ENCODE measurements at places on chromosomes 7 and 10.

DNA sequence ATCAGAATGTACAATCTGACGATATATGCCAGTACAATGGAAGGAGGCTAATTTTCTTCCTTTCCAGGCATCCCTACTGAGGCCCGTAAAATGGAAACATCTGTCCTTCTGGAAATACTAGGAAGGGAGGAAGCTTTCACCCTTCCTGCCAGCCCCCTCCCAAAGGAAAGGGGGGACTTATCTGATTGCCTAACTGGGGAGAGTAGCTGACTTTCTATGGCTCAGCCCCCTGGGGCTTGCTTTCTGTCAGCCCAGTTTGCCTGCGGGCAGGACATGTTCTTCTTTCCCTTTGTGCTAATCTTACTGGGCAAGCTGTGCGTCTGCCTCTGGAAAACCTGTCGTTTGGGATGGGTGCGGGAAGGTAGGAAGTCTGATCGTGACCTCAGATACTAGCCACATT lies 508.9 kb downstream of the SUGCT start:
- no peak overlapping the region for H3K27ac ChIP-seq
- H3K4me3 ChIP-seq, result no peak overlapping the region
- H3K4me1 ChIP-seq, result peaks cover 35% of the 10 kb centered on the region

DNA sequence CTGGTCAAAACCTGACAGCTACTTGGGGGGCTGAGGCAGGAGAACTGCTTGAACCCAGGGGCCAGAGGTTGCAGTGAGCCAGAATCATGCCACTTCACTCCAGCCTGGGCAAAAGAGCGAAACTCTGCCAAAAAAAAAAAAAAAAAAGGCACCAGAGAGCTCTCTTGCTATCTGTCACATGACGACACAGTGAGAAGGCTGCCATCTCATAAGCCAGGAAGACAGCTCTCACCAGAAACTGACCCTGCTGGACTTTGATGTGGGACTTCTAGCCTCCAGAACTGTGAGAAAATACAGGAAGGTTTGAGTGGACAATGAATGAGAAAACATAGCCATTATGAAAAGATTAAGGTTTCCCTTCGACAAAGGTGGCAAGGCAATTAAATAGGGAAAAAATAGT lies 51.1 kb upstream of the KCNIP2 start:
- no peaks in the 10 kb centered on the region for H3K27me3 ChIP-seq
- no peaks in the 10 kb centered on the region for H3K36me3 ChIP-seq
- DNase-seq, result peak; percentile 23
- peaks cover 17% of the 10 kb centered on the region for H3K4me1 ChIP-seq

DNA sequence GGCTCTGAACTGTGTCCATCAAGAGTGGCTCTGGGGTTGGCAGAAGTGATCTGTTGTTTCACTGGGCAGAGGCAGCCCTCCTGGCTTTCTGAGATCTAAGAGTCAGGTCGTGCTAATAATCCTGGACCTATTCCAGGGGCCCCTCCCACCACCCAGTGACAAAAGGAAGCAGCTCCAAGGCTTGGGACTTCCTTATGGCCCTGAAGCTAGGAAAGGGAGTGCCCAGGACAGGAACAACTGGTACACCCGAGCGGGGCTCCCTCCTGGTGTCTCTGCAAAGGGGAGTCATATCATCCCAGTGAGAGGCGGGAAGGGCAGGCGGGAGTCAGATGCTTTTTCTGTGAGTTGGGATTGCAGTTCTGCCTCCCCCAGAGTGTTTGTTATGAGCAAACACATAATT lies 32.3 kb downstream of the RPS24 start:
- H3K27me3 ChIP-seq, result no peaks in the 10 kb centered on the region
- H3K4me1 ChIP-seq, result peaks cover 32% of the 10 kb centered on the region
- no peak overlapping the region for H3K4me3 ChIP-seq
- DNase-seq, result no peak
- no peaks in the 10 kb centered on the region for H3K36me3 ChIP-seq

DNA sequence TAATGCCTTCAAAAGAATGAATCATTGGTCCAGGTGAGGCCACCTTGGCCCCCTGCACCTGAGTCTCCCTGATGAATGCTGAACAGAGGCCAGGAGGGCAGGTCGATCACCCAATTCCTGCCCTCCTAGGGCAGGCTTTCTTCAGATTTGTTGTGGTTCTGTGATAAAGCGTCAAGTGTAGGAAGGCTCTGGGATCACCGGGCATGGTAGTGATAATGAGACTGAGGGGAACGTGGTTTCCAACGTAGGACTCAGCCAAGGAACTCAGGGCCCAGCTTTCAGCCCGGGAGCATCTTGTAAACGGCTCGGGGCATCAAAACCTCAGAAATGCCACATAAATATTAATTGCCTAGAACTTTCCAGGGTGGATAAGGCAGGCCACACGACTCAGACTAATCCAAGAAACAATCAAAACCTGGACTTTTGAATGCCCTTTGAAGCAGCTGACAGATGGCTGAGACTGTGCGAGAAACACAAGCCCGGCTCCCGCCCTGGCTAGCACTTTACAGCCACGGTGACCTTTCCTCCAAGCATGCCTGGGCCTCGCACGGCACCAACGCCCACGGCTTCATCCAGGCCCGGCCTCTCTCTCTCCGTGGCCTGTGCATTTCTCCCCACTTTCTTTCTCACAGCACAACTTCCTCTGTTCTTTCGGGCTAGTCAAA lies 239.3 kb upstream of the GRB10 start:
- H3K27me3 ChIP-seq, result no peaks in the 10 kb centered on the region
- no peaks in the 10 kb centered on the region for H3K36me3 ChIP-seq
- peaks cover 4% of the 10 kb centered on the region for H3K4me1 ChIP-seq
- no peak overlapping the region for H3K4me3 ChIP-seq
- DNase-seq, result no peak
- no peak overlapping the region for H3K27ac ChIP-seq

DNA sequence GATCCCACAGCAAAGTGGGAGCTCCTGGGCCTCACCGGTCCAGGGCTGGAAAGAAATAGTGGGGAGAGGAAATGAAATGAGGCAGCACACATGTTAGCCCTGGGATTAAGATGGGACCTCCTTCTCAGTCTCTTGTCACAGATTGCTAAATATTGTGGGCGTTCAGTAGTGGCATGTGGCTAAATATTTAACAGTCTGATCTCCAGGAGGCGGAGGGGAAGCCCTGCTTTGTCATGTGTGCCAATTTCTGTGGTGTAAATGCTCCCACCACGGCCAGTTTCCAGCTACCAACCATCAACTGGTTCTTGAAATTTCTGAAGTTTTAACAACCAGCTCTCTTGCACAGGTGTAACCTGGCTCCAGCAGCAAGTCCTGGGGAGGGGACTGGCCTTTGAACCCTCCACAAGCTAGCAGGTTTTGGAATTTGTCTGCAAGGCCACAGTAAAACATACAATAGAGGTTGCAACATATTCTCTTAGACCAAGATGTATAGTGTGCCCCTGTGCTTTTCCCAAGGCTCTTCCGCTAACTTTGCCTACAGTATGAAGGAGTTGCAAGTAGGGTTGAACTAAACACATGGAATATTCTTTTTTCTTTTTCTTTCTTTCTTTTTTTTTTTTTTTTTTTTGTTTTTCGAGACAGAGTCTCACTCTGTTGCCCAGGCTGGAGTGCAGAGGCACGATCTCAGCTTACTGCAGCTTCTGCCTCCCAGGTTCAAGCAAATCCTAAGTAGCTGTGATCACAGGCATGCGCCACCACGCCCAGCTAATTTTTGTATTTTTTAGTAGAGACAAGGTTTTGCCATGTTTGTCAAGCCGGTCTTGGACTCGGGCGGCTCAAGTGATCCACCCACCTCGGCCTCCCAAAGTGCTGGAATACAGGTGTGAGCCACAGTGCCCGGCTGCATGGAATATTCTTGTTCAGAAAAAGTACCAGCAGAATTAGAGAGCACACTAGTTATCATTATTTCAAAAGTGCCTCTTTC lies 103.1 kb upstream of the PCBD1 start:
- H3K4me3 ChIP-seq, result no peak overlapping the region
- peak; percentile 60 for DNase-seq
- H3K4me1 ChIP-seq, result peaks cover 24% of the 10 kb centered on the region
- H3K36me3 ChIP-seq, result no peaks in the 10 kb centered on the region
- peaks cover 11% of the 10 kb centered on the region for H3K27me3 ChIP-seq

GRCh38 chr7:77940647-77941046 lies 142.1 kb downstream of the PHTF2 start:
- H3K36me3 ChIP-seq, result no peaks in the 10 kb centered on the region
- no peak overlapping the region for H3K27ac ChIP-seq
- H3K27me3 ChIP-seq, result no peaks in the 10 kb centered on the region
- peaks cover 17% of the 10 kb centered on the region for H3K4me1 ChIP-seq
- H3K4me3 ChIP-seq, result no peak overlapping the region

- H3K4me3 ChIP-seq, result no peak overlapping the region
- H3K36me3 ChIP-seq, result no peaks in the 10 kb centered on the region
- no peak overlapping the region for H3K27ac ChIP-seq
- no peaks in the 10 kb centered on the region for H3K27me3 ChIP-seq
Measured at GRCh38 chr10:48470115-48470892, 134.6 kb downstream of the ARHGAP22 start.

- no peaks in the 10 kb centered on the region for H3K4me1 ChIP-seq
- no peaks in the 10 kb centered on the region for H3K27me3 ChIP-seq
- no peak for DNase-seq
- no peak overlapping the region for H3K27ac ChIP-seq
Measured at GRCh38 chr7:70137126-70137525, 538.9 kb downstream of the AUTS2 start.

DNA sequence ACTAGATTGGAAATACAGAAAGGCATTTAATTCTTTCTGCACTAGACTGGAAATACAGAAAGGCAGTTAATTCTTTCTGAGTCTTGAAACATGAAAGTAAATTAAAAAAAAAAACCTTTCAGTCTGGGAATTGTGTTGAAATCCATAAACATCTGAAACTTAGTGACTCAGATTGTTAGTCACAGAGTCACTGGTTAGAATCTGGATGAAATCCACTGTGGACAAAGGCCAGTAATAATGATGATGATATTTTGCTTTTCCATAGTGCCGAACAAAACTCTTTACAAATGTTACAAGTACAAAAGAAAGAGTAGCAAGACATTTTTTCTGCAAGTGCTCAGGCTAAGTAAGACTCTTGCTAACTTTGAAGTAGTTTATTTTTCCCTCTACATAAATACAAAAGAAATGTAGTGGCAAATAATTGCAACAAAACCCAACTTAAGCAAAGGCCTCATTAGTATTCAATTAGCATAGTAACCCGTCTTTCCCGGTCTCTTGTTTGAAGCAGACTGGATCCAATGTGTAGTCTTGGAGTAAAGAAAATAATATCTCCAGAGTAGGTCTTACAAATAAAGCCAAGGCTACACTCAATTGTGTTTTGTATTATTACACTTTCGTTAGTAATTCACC lies 5.8 kb upstream of the PRTFDC1 start:
- H3K4me3 ChIP-seq, result no peak overlapping the region
- no peak overlapping the region for H3K27ac ChIP-seq
- no peaks in the 10 kb centered on the region for H3K36me3 ChIP-seq

DNA sequence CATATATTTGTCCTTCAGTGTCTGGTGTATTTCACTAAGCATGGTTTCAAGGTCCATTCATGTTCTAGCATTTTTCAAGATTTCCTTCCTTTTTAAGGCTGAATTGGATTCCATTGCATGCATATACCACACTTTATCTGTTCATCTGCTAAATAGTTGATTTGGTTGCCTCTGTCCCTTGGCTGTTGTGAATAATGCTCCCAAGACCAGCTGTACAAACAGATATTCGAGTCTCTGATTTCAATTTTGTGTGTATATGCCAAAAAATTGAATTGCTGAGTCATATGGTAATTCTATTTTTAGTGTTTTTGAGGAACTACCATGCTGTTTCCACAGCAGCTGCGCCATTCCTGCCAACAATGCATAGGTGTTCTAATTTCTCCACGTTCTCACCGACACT lies 216.4 kb downstream of the NRG3 start:
- no peaks in the 10 kb centered on the region for H3K27me3 ChIP-seq
- H3K4me3 ChIP-seq, result no peak overlapping the region
- no peaks in the 10 kb centered on the region for H3K4me1 ChIP-seq
- no peaks in the 10 kb centered on the region for H3K36me3 ChIP-seq
- H3K27ac ChIP-seq, result no peak overlapping the region

GRCh38 chr7:138297526-138297925 lies 162.5 kb upstream of the TRIM24 start:
- no peaks in the 10 kb centered on the region for H3K27me3 ChIP-seq
- no peak overlapping the region for H3K27ac ChIP-seq
- H3K4me1 ChIP-seq, result peaks cover 36% of the 10 kb centered on the region
- DNase-seq, result peak; percentile 35
- H3K4me3 ChIP-seq, result no peak overlapping the region

DNA sequence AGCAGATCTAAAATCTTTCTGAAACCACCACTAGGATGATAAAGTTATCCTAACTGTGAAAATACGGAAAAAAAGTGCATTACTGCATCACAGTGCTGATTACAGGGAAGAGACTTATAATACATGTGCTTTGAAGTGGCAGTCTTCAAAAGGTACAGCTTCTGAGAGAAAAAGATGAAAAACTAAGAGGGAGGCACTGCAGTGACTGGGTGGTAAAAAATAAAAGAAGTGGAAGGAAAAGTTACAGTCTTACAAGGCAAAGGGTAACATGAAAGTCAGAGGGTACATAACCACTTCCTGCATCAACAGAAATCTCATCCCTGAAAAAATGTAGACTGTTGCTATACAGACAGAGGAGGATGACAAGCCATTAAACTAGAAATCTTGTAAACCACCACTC lies 465.3 kb downstream of the ACTR3B start:
- H3K27ac ChIP-seq, result no peak overlapping the region
- no peak overlapping the region for H3K4me3 ChIP-seq
- DNase-seq, result no peak
- no peaks in the 10 kb centered on the region for H3K27me3 ChIP-seq
- H3K36me3 ChIP-seq, result no peaks in the 10 kb centered on the region

DNA sequence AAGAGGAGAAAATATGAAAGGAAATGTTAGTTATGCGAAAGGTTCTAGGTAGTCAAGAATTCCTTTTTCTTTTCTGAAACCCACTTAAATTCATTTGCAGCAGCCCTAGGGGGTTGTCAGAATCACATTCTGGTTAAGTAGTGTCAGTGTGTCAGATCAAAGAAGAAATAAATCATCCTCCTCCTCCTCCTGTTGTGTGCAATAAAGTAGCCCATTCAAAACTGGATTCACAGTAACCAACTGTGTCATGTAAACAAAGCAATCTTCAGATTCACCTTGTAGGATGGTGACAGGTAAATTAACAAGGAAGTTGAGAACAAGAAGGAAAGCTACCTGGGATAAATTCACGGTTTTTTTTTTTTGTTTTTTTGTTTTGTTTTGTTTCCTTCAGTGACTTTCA lies 127.5 kb downstream of the NSUN6 start:
- H3K4me3 ChIP-seq, result no peak overlapping the region
- H3K36me3 ChIP-seq, result no peaks in the 10 kb centered on the region
- no peak for DNase-seq
